ENCODE measurements at places on chromosomes 2 and 18.

GRCh38 chr18:55166260-55166598 is 207.0 kb upstream of the CCDC68 start:
- no peak for DNase-seq

GRCh38 chr2:163210430-163210918 is 371.9 kb upstream of the KCNH7 start:
- DNase-seq, result no peak

GRCh38 chr2:99448556-99448955 is 41.3 kb downstream of the REV1 start:
- no peak for DNase-seq

- DNase-seq, result no peak
Measured at GRCh38 chr18:66833646-66834045, 229.8 kb upstream of the CDH19 start.

GRCh38 chr2:98134172-98135005 is 47.4 kb downstream of the VWA3B start:
- DNase-seq, result peak; percentile 92

DNA sequence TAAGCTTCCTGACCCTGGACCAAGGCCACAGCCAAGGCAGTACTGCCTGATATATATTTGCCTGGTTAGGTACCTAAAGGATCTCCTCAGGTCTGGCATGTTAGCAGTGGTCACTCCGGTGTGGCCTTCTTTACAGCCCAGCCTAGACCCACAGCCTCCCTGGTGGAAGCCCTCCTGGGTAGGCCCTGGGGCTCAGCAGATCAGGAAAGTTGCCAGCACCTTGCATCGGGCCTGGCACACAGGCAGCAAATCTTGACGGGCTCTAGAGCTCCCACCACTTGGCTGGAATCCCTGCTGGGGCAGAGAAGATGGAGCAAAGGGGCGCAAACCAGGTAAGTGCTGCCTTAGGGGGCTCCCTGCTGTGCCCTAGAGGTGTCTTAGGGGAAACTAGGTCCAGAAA is 40.9 kb upstream of the ATP6V1B1 start:
- no peak for DNase-seq

Data from hematopoietic multipotent progenitor cell (in vitro differentiated cells).